ENCODE measurements at places on chromosomes 2 and 18. TPM values are rescaled to one million over a fixed set of nuclear protein-coding genes. Genes with fewer than 3 reads are reported as not detected.

Gene FAM161A
- total RNA-seq, result 113 TPM

Gene SERPINB13
- total RNA-seq, result 0.33 TPM

Gene LAMA3
- 25.9 TPM for total RNA-seq

Gene CCDC74A
- 16.5 TPM for total RNA-seq

Gene POLE4
- total RNA-seq, result 14.5 TPM

Gene LAPTM4A
- 152 TPM for total RNA-seq

Gene GKN1
- not detected for total RNA-seq

Gene REG3A
- total RNA-seq, result not detected

Gene LYG1
- 1.5 TPM for total RNA-seq

Gene CERKL
- total RNA-seq, result 39.1 TPM

Gene FAM228A
- 1.6 TPM for total RNA-seq

Gene HRH4
- not detected for total RNA-seq

Gene IL1RN
- 10.3 TPM for total RNA-seq

Gene KCNE4
- total RNA-seq, result 17.8 TPM

Gene TMEM198
- total RNA-seq, result 8.6 TPM

Gene CIB4
- total RNA-seq, result not detected

Gene IGFBP5
- 508 TPM for total RNA-seq

Gene CGREF1
- 12.1 TPM for total RNA-seq

Gene CHN1
- 71.1 TPM for total RNA-seq

Gene GLI2
- total RNA-seq, result 7.8 TPM

Gene FARP2
- 58.5 TPM for total RNA-seq

Gene ALLC
- 0.77 TPM for total RNA-seq

Gene AGBL5
- total RNA-seq, result 19.0 TPM
